ENCODE measurements at places on chromosomes 7 and 10.
A peak's percentile ranks its signal among the peaks of the same experiment; 100 is the strongest.

DNA sequence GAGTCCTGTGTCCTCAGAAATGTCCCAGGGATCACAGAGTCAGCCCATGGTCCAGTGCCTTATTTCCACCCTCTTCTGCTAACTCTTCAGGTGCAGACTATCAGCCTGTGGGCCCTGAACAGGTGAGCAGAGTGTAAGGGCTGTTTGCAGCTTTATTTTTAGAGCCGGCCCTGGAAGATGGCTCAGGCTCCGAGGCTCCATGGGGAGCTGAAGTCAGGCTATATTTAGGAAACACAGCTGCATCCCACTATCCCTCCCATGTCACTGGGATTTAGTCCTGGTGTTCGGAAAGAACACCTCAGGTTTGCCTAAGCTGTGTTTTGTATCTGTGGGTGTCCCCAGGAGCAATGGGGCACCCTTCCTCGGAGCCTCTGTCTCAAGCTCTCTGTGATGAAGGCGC, 126.9 kb downstream of the RPS24 start:
- DNase-seq: no peak

DNA sequence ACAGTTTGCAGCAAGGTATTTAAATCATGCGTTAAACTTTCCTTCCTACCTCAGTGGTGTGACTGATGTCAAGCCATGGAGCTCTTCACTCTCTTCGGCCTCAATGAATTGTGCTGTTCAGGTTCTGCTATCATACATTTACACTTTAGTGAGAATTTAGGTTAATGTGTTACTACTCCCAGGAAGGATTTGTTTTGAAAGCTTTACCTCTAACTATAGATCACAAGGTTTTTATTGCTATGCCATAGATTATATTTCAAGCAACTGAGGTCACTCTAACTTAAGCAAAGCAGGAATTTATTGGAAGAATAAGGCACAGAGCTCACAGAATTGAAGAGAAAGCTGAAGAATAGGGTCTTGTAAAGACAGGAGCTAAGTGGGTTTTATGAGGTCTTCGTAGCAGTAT, 11.0 kb upstream of the ADD3 start:
- DNase-seq: no peak

DNA sequence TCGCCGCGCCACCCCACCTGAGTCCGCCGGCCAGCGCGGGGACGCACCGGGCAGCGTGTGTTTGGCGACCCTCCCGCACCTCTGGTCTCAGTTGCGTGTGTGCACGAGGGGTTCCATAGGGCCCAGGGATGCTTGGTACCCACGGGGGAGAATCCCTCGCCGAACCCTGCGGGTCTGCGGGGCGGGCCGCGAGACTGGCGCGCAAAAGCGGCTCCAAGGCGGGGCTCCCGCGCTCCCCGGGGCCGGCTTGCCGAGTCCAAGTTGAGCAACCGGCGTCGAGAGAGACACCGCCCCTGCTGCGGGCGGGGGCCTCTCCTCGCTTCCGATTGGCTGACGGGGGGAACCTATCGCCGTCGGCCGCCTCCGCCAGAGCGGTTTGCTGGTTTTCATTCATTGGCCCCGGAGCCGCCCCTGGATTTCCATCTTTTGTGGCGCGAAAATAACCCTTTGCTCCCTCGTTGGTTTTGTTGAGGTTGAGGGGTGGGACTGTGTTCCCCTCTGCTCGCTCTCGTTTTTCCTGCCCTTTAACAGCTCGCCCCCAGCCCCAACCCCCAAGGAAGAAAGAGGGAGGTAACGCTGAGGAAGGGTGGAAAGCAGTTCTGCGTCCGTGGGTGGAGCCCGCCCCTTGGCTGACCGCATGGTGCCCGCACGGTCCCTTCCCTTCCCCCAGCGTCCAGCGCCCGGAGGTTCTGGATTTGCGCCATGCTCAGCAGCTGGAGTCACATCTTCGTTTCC, 4.0 kb upstream of the IGF2BP3 start:
- peak; percentile 88 for DNase-seq

DNA sequence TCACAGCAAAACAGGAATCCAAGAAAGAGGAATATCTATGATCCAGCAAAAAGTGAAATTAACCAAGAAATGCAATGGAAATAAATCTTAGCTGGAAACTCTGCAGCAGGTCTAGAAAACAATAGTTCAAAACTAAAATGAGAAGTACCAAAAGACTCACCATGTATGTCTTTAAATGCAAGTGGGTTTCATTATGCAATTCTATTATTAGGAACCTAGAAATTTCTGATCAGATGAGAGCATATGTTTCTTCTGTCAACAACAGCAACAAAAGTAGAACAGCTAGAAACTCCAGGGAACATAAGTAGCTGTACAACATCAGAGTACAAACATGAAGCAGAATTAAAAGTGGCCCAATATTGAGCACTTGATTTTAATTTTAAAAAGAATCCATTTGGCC, 304.0 kb downstream of the ARHGAP12 start:
- no peak for DNase-seq

DNA sequence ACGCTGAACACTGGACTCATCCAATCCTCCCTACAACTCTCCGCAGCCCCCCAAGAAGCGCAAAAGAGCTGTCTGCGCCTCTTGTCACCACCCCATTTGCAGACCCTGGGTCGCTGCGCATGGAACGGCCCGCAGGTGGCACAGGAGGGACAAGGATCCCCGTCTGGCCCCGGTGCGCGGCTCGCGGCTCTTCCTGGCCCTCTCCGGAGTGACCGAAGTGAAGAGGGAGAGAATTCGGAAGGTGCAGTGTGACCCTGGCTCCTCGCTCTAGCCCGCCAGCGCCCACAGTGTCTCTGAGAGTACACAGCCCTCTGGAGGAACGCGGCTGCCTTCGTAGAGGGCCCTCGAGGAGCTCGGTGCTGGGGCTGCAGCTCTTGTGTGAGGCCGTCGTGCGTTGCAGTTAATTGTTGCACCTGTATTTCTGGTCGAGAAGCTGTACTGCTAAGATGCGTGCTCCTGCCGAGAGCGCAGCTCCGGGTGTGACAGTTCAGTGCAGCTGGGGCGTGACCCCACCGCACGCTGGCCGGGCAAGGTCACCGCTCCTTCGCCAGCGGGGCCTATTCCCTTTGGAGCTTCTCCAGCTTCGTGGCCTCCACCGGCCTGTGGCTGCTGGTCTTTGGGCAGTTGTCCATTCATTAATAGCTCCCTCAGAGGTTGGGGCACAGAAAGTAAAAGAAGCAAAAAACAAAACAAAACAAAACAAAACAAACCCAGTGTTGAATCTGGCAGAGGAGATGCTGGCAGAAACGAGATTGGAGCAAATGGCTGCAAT, 119.0 kb downstream of the SEC23IP start:
- no peak for DNase-seq

GRCh38 chr10:69498711-69499471, 47.6 kb downstream of the TSPAN15 start:
- DNase-seq: no peak

- no peak for DNase-seq
Observed at GRCh38 chr7:92813390-92814024, 22.9 kb downstream of the CDK6 start.

GRCh38 chr7:101816595-101817470, 593 bp upstream of the CUX1 start:
- DNase-seq: no peak

- no peak for DNase-seq
Observed at GRCh38 chr7:20647908-20648776, 32.7 kb downstream of the ABCB5 start.

DNA sequence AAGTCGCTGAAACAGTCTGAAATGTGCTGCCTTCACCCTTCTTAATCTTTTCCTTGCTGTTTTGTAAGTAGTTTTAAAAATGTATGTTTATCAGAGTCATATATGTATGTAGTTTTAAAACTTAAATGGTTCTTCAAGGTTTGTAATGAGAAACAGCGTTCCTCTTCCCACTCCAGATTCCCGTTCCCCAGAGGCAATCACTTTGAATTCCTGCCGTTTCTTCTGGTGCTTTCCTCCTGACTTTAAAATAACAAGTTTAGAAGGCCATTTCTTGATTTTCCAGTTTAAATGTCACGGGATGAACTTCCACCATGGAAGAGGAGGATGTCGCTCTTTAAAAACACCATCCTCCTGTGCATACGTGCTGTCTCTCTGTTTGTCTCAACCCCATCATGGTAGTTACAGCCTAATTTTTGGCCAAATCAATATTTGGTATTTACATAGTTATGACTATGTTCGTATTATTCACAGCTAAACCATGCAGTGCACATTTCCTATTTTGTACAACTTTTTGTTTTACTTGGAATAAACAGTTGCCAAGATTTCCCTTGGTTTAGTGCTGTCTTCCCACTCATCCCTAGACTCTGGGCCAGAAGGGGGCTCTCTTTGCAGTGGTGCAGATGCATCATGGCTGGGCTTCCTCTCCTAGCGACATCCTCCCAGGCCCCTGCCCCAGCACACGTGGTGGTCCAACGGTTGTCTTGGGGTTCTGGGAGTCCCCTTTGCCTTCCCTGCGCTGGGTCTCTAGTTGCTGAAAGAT, 151.4 kb downstream of the PTPN20 start:
- no peak for DNase-seq

GRCh38 chr10:61981460-61981859, 80.0 kb downstream of the ARID5B start:
- no peak for DNase-seq

DNA sequence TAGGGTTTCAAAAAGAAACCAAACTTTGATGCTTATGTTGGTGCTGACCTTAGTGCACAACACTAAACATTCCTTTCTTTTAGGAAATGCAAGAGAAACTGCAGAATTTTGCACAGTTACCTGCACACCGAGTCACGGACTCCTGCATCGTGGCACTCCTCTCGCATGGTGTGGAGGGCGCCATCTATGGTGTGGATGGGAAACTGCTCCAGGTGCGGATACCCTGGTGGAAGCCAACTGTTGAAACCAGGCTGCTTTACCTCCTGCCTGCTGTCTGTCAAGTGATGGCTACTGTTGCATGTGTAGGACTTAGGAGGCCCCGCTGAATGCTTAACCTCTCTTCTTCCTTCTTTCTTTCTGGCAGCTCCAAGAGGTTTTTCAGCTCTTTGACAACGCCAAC, 11.7 kb downstream of the CASP2 start:
- DNase-seq: no peak

- no peak for DNase-seq
Observed at GRCh38 chr10:3787816-3788215, 2.8 kb upstream of the KLF6 start.

- no peak for DNase-seq
Observed at GRCh38 chr7:72015136-72015535, 397.0 kb downstream of the CALN1 start.

- DNase-seq: no peak
Observed at GRCh38 chr7:131568970-131569369, 12.5 kb upstream of the PODXL start.

- no peak for DNase-seq
Observed at GRCh38 chr7:92612501-92612900, 22.3 kb upstream of the FAM133B start.

DNA sequence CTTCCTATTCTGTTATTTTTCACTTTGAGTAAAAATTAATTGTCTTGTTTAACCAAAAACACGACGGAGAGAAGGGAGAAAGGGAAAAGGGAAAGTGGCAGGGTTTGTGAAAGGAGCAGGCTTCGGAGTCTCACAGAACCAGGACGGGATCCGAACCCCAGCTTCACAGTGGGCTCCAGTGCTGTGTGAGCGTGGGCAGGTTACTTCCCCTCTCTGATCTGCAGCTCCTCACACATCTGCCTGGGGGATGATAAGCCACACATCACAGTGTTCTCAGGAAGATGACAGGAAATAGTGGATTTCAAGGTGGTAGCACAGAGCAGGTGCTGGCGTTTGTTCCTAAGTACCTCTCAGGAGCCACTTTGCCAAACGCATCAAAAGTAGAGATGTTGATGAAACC, 94.2 kb upstream of the GPR26 start:
- no peak for DNase-seq

GRCh38 chr10:95451568-95452524, 109.3 kb downstream of the SORBS1 start:
- no peak for DNase-seq

GRCh38 chr7:3280445-3280844, 20.6 kb upstream of the SDK1 start:
- no peak for DNase-seq

DNA sequence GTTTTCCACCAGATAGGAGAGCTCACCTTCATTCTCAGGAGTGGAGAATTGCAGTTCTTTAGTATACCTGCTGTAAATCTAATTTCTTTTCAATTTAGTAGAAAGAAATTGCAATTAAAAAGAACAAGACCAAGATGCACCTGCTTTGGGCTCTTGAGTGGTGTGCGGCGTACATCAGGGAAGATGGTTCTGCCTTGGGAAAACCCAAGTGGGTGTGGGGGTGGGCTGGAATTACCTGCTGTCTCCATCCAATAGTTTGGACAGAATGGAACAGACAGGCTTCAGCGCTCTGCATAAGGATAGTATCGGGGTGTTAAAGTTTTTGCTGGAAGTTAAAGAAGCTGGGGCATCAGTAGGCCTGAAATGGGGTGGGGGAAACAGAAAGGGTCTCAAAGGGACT, 7.2 kb upstream of the ADCY1 start:
- DNase-seq: no peak

GRCh38 chr7:34060196-34060947, 155.0 kb downstream of the BMPER start:
- DNase-seq: no peak

GRCh38 chr10:119209736-119210355, 2.5 kb downstream of the GRK5 start:
- DNase-seq: no peak

DNA sequence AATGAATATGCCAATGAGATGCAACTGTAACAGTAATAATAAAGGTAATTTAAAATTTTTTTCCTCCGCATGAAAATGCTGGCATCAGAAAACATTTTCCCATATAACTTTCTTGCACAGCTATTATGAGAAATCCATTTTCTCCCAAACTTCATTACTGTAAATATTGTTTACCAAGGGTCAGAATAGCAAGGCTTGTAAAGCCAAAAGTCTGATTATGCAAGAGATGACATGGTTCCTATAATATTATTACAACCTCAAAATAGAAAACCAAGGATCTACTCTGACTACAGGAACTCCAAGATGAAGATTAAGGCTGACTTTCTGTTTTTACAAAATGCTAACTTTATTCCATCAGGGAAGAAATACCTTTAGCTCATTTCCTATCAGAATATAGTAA, 162.7 kb upstream of the CDK1 start:
- DNase-seq: no peak

DNA sequence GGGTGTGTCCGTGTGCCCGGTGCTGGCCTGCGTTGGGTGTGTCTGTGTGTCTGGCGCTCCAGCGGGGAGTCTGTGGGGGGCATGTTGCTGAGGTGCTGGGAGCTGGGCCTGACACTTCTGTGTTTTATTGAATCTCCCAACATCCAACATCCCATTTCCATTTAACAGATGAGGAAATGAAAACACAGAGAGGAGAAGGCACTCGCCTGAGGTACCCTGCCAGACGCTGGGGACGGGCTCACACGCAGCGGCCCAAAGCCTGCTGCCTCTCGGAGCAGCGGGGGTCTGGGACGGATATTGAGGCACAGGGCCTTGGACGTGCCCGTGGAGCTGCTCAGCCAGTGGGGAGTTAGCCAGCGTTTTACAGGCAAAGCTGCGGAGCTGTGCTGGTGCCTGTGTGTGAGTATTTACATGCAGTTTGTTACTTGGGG, 133.9 kb downstream of the DNAJB6 start:
- DNase-seq: no peak

Data from right renal pelvis (tissue), 4 donors.